ENCODE measurements at places on chromosomes 6 and 20.

DNA sequence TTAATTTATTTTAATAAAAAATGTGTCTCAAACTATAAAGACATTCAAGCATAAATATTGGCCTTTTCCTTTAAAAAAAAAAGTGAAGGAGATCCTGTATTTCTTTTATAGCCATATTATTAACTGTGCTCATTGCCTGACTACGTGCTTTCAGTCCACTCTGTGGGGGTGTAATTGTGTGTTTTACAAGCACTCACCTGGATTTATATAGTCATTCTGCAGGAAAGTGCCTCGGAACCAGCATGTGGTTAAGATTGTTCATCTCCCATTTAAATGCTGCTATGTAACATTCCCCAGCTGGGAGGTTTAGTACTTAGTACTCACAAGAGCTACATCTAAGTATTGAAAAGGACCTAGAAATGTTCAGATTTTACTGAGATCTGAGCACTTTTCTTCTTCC is 47.9 kb upstream of the SLC22A16 start:
- no peaks in the 10 kb centered on the region for H3K36me3 ChIP-seq
- no peak overlapping the region for H3K27ac ChIP-seq
- no peaks in the 10 kb centered on the region for H3K4me1 ChIP-seq

GRCh38 chr6:36722879-36723278 is 25.3 kb downstream of the RAB44 start:
- peaks cover 5% of the 10 kb centered on the region for H3K4me1 ChIP-seq
- H3K4me3 ChIP-seq, result no peak overlapping the region
- H3K27me3 ChIP-seq, result no peaks in the 10 kb centered on the region
- no peaks in the 10 kb centered on the region for H3K36me3 ChIP-seq
- H3K27ac ChIP-seq, result no peak overlapping the region

- peaks cover 21% of the 10 kb centered on the region for H3K4me1 ChIP-seq
- peaks cover 24% of the 10 kb centered on the region for H3K27me3 ChIP-seq
- DNase-seq, result no peak
- H3K27ac ChIP-seq, result no peak overlapping the region
Observed at GRCh38 chr6:41682497-41683272, 44.4 kb downstream of the MDFI start.

- peaks cover 10% of the 10 kb centered on the region for H3K4me1 ChIP-seq
- no peak overlapping the region for H3K27ac ChIP-seq
- DNase-seq, result no peak
- H3K4me3 ChIP-seq, result no peak overlapping the region
Observed at GRCh38 chr6:159047891-159048685, 3.3 kb upstream of the TAGAP start.

DNA sequence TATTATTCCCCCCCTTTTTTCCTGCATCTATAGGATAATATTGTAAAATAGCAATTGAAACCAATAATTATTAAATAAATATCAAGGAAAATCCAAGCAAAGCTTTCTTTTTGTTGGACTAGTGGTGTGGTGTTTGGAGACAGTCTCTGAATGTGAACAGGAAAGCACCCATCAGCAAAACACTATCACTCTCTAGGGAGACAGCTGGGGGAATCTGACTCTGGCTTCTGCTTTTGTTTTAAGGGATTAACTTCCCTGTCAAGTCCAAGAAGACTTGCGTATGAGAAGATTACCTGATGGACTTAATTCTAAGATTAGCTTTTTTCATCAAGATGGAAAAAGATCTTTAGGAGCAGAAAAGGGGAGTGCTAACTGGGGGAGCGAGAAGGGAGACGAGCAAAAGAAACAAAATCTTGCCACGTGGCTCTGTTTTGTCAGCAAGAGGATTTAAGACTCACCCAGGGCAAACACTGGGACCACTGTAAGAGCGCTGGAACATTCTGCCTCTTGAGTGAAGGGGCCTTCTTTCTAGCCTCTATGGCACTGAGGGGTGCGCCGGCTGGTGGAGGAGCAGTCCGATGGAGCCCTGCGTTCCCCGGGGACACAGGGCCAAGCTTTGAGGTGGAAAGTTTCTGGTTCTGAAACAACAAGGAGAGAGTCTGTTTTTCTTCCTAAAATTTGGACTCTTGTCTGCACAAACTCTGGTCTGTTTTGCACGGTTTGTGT is 570 bp downstream of the TULP4 start:
- no peak overlapping the region for H3K4me3 ChIP-seq
- H3K27me3 ChIP-seq, result no peaks in the 10 kb centered on the region
- H3K27ac ChIP-seq, result no peak overlapping the region
- DNase-seq, result no peak
- no peaks in the 10 kb centered on the region for H3K36me3 ChIP-seq
- H3K4me1 ChIP-seq, result no peaks in the 10 kb centered on the region

GRCh38 chr6:44672841-44673240 is 285.3 kb downstream of the CDC5L start:
- H3K4me1 ChIP-seq, result no peaks in the 10 kb centered on the region
- no peaks in the 10 kb centered on the region for H3K27me3 ChIP-seq
- no peaks in the 10 kb centered on the region for H3K36me3 ChIP-seq
- DNase-seq, result no peak
- no peak overlapping the region for H3K27ac ChIP-seq

- H3K4me3 ChIP-seq, result no peak overlapping the region
- no peak overlapping the region for H3K27ac ChIP-seq
- H3K36me3 ChIP-seq, result no peaks in the 10 kb centered on the region
- H3K4me1 ChIP-seq, result peaks cover 2% of the 10 kb centered on the region
- no peak for DNase-seq
Observed at GRCh38 chr6:108608453-108609275, 47.9 kb downstream of the FOXO3 start.

DNA sequence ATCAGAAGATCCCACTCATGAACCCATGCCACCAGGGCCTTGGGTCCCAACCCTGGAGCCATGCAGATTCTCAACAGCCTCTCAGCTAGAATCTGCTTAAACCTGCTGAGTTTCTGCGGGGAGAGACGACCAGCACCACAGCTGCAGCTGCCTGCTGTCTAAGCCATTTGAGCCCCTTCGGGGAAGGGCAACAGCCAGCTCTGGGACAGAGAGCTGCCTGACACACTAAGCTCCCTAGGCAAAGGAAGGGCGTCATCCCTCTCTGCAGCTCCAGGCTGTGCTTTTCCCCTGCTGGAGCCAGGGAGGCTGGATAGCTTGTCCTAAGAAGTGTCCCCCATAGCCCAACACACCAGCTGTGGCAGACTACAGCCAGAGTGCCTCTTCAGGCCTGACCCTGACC is 182.5 kb downstream of the OTOR start:
- no peaks in the 10 kb centered on the region for H3K4me1 ChIP-seq
- no peak overlapping the region for H3K27ac ChIP-seq
- H3K27me3 ChIP-seq, result no peaks in the 10 kb centered on the region
- no peaks in the 10 kb centered on the region for H3K36me3 ChIP-seq
- no peak overlapping the region for H3K4me3 ChIP-seq

GRCh38 chr20:56626367-56627121 is 2.6 kb upstream of the TFAP2C start:
- peaks cover 70% of the 10 kb centered on the region for H3K27me3 ChIP-seq
- no peak overlapping the region for H3K4me3 ChIP-seq
- H3K36me3 ChIP-seq, result no peaks in the 10 kb centered on the region
- no peak for DNase-seq
- H3K4me1 ChIP-seq, result no peaks in the 10 kb centered on the region

DNA sequence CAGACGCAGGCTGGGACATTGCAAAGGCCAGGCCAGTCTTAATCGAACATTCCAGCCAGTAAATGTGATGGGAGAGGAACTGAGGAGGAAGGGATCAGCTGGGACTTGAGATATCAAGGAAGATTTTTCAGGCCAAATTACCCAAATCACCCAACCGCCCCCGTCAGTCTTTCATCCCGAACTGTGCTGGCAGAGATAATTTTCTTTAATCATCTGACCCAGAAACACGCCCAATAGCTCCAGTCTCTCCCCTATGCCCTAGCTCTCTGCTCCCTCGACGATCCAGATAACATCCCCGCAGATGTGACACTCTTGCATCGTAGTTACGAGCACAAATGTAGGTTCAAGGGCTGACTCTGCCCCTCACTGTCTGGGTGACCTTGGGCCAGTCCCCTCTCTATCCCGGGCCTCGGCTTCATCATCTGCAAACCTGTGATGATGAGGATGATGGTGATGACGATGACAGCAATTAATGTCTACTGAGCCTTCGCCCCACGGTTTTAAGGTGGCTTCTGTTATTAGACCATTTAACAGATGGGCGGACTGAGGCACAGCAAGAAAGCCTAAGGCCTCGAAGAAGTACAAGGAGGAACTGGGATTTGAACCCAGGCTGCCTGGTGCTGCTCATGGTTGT is 118.6 kb downstream of the PREX1 start:
- no peak for DNase-seq
- H3K4me1 ChIP-seq, result no peaks in the 10 kb centered on the region
- no peak overlapping the region for H3K27ac ChIP-seq
- no peak overlapping the region for H3K4me3 ChIP-seq
- H3K36me3 ChIP-seq, result peaks cover 43% of the 10 kb centered on the region
- H3K27me3 ChIP-seq, result no peaks in the 10 kb centered on the region

GRCh38 chr20:25148181-25148981 is 47.1 kb upstream of the ENTPD6 start:
- H3K4me1 ChIP-seq, result peaks cover 4% of the 10 kb centered on the region
- H3K27ac ChIP-seq, result no peak overlapping the region
- H3K4me3 ChIP-seq, result peak overlapping the region; percentile 40
- DNase-seq, result peak; percentile 67
- H3K36me3 ChIP-seq, result no peaks in the 10 kb centered on the region
- H3K27me3 ChIP-seq, result peaks cover 26% of the 10 kb centered on the region

- peaks cover 27% of the 10 kb centered on the region for H3K36me3 ChIP-seq
- H3K4me1 ChIP-seq, result peaks cover 7% of the 10 kb centered on the region
- H3K27ac ChIP-seq, result no peak overlapping the region
- H3K4me3 ChIP-seq, result no peak overlapping the region
- H3K27me3 ChIP-seq, result no peaks in the 10 kb centered on the region
Observed at GRCh38 chr6:158073776-158074175, 92.1 kb downstream of the SYNJ2 start.

GRCh38 chr20:15570156-15570555 is 1003.1 kb downstream of the KIF16B start:
- H3K27me3 ChIP-seq, result no peaks in the 10 kb centered on the region
- no peak overlapping the region for H3K27ac ChIP-seq
- no peak for DNase-seq
- no peaks in the 10 kb centered on the region for H3K36me3 ChIP-seq

DNA sequence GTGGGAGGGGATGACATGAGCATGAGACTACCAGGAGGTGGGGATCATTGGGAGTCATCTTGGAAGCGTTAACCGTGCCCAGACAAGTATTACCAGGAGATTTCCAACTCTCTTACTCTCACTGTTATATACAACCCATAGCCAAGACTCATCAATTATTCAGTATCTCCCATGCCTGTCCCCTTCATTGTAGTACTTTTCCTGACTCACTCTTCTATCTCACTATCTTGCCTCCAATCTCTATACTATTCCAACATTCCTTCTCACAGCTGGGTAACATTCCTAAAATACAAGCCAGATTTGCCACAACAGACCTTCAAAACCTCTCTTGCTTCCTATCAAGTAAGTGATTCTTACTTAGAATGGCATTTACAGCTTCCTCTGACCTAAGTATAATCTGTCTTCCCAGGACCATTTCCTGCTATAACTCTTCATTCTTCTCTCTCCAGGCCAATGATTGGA is 226.3 kb upstream of the SMLR1 start:
- H3K27ac ChIP-seq, result no peak overlapping the region
- H3K36me3 ChIP-seq, result no peaks in the 10 kb centered on the region
- no peak overlapping the region for H3K4me3 ChIP-seq
- no peak for DNase-seq

DNA sequence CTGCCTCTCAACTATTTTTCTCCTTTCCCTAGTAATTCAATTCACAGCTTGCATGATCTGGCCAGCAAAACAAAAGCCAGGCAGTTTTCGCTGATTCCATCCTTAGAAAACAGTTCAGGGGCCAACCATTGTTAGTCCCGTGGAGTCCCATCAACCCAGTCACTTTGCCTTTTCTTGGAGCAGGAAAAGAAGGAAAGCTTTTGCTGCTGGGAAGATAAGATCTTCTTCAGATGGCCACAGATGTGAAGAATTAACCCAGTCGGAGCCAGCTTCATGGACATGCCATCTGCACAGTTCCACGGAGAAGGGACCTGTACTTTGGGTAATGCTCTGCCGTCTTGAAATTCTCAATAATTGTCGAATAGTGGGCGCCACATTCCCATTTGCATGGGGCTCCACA is 76.9 kb upstream of the TSHZ2 start:
- H3K36me3 ChIP-seq, result no peaks in the 10 kb centered on the region
- H3K27me3 ChIP-seq, result no peaks in the 10 kb centered on the region
- H3K4me3 ChIP-seq, result no peak overlapping the region
- H3K4me1 ChIP-seq, result no peaks in the 10 kb centered on the region

GRCh38 chr6:10424040-10424439 is 9.2 kb upstream of the TFAP2A start:
- no peak overlapping the region for H3K27ac ChIP-seq
- peaks cover 16% of the 10 kb centered on the region for H3K4me1 ChIP-seq
- peaks cover 73% of the 10 kb centered on the region for H3K27me3 ChIP-seq
- no peak for DNase-seq

- H3K27me3 ChIP-seq, result peaks cover 19% of the 10 kb centered on the region
- H3K4me1 ChIP-seq, result no peaks in the 10 kb centered on the region
- no peak overlapping the region for H3K4me3 ChIP-seq
- no peaks in the 10 kb centered on the region for H3K36me3 ChIP-seq
Observed at GRCh38 chr20:23832775-23833513, 6.4 kb upstream of the CST2 start.

- no peak overlapping the region for H3K4me3 ChIP-seq
- DNase-seq, result no peak
- H3K36me3 ChIP-seq, result no peaks in the 10 kb centered on the region
- H3K27me3 ChIP-seq, result no peaks in the 10 kb centered on the region
- H3K4me1 ChIP-seq, result no peaks in the 10 kb centered on the region
- no peak overlapping the region for H3K27ac ChIP-seq
Observed at GRCh38 chr6:52136055-52136454, 48.6 kb upstream of the PKHD1 start.

GRCh38 chr6:122789182-122790027 is at the start of gene SMPDL3A:
Gene SMPDL3A, plus strand, starts transcription at chr6:122789258. Its CDS starts 89 bp downstream, at chr6:122789347.
- H3K27me3 ChIP-seq, result peaks cover 17% of the 10 kb centered on the region
- H3K4me1 ChIP-seq, result peaks cover 13% of the 10 kb centered on the region
- no peak for DNase-seq

DNA sequence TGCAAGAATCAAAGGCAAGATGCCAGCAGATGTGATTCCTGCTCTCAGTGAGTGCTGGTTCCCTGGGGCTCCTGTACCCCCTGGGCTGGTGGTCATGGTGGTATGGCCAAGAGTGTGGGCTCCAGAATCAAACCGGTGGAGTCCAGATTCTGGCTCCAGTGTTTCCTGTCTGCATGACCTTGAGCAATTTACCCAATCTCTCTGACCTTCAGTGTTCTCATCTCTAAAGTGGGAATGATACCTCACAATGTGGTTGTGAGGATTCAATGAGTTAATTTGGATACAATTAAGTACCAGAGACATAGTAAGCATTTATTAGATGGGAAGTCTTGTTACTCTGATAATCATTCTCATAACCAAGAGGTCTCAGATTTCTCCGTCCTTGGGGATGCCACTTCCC is 218.4 kb upstream of the JARID2 start:
- no peak overlapping the region for H3K27ac ChIP-seq
- H3K4me1 ChIP-seq, result no peaks in the 10 kb centered on the region
- H3K27me3 ChIP-seq, result no peaks in the 10 kb centered on the region
- no peak for DNase-seq
- H3K4me3 ChIP-seq, result no peak overlapping the region

GRCh38 chr6:109632405-109632804 is 58.6 kb downstream of the AK9 start:
- H3K27ac ChIP-seq, result no peak overlapping the region
- no peaks in the 10 kb centered on the region for H3K27me3 ChIP-seq
- no peak overlapping the region for H3K4me3 ChIP-seq
- no peak for DNase-seq

GRCh38 chr6:8069631-8070284 is 5.6 kb upstream of the BLOC1S5 start:
- H3K27ac ChIP-seq, result no peak overlapping the region
- peaks cover 2% of the 10 kb centered on the region for H3K4me1 ChIP-seq
- DNase-seq, result no peak
- no peaks in the 10 kb centered on the region for H3K36me3 ChIP-seq
- H3K27me3 ChIP-seq, result no peaks in the 10 kb centered on the region

Data from T-cell (primary cell).